ENCODE measurements at places on chromosomes 5 and 9. TPM values are rescaled to one million over a fixed set of nuclear protein-coding genes. Genes with fewer than 3 reads are reported as not detected.

Gene RBM22
- total RNA-seq: 53.1 TPM

Gene SPINK13
- total RNA-seq: not detected

Gene TOR2A
- total RNA-seq: 16.1 TPM

Gene FAM200C
- total RNA-seq: 0.83 TPM

Gene GFI1B
- total RNA-seq: not detected

Gene CDC25C
- 12.2 TPM for total RNA-seq

Gene HTR1A
- not detected for total RNA-seq

Gene NPR3
- total RNA-seq: 0.16 TPM

Gene IFNB1
- total RNA-seq: 1.1 TPM

Gene SNCB
- 0.69 TPM for total RNA-seq

Gene HACD4
- 4.1 TPM for total RNA-seq

Gene NEK6
- 20.2 TPM for total RNA-seq

Gene ARRDC1
- total RNA-seq: 29.0 TPM

Gene SLC4A9
- total RNA-seq: 0.36 TPM

Data from activated CD8-positive, alpha-beta T cell treated with anti-CD3 and anti-CD28 coated beads for 36 hours (primary cell).